ENCODE measurements at places on chromosomes 11 and 22.

GRCh38 chr11:65388731-65389130 lies 2.3 kb downstream of the FRMD8 start:
- DNase-seq: no peak

- DNase-seq: no peak
These were observed 120.3 kb downstream of the KCNQ1OT1 start for GRCh38 chr11:2579315-2580060.

DNA sequence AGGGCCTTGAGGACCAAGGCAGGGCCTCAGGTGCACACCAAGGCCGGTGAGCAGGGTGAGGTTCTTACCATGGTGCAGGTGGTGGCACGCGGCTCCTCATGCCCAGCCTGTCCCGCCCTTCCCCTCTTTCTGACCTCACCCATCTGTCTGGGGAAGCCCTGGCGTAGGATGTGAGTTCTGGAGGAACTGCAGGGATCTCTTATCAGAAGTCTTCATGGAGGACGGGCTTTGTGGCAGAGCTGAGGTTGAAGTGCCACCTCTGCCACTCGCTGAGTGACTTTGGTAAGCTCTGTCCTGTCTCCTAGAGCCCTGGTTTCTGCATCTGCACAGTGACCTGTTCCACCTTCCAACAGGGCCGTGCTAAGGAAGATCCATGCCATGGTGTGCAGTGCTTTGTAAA lies 49.1 kb downstream of the LRRC32 start:
- no peak for DNase-seq

- peak; percentile 22 for DNase-seq
These were observed 16.1 kb upstream of the RELT start for GRCh38 chr11:73359930-73360742.

- DNase-seq: no peak
These were observed 98.5 kb downstream of the DBX1 start for GRCh38 chr11:20061776-20062175.

- no peak for DNase-seq
These were observed 1533.5 kb upstream of the RAG2 start for GRCh38 chr11:38131535-38131934.

DNA sequence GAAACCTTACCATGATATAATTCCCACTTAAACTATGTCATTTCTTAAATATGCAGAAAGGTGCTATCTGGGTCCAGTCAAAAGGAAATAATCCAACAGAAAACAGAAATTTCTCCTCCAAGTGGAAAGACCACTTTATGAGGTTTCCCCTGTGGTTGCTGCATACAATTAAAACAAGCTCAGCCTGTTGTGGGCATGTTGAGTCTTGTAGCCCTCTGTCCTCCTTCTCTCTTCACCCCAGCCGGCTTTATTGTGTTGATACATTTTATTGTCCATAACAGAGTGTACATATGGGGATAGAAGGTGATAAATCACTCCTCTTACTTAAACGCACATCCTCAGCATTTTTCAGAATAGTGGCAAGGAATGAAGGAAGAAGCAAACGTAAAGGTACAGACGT lies 126.0 kb upstream of the MTNR1B start:
- DNase-seq: no peak

- no peak for DNase-seq
These were observed 28.2 kb downstream of the MYH9 start for GRCh38 chr22:36359470-36359996.

DNA sequence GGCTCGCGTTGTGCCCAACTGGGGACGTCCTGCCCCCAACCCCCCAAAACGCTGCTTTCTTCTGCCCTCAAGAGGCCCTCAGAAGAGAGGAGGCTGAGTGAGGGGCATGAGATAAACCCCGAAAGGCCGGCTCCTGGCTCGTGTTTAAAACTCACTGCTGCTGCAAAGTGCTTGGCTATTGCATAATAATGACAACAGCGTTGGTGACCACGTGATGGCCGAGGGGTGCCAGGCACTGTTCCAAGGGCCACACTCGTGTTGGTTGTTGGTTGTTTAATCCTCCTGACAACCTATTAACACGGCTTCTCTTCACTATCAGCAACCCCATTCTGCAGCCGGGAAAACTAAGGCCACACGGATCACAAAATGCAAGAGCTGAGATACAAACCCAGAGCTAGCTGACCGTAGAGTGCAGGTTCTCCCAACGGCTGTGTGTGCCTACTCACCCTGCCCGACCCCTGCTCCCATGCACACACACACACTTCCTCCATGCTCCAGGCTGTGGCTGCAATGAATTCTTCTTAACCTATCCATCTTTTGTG lies 51.0 kb downstream of the ANO1 start:
- no peak for DNase-seq

GRCh38 chr22:46129390-46130041 lies 20.8 kb upstream of the PPARA start:
- no peak for DNase-seq

DNA sequence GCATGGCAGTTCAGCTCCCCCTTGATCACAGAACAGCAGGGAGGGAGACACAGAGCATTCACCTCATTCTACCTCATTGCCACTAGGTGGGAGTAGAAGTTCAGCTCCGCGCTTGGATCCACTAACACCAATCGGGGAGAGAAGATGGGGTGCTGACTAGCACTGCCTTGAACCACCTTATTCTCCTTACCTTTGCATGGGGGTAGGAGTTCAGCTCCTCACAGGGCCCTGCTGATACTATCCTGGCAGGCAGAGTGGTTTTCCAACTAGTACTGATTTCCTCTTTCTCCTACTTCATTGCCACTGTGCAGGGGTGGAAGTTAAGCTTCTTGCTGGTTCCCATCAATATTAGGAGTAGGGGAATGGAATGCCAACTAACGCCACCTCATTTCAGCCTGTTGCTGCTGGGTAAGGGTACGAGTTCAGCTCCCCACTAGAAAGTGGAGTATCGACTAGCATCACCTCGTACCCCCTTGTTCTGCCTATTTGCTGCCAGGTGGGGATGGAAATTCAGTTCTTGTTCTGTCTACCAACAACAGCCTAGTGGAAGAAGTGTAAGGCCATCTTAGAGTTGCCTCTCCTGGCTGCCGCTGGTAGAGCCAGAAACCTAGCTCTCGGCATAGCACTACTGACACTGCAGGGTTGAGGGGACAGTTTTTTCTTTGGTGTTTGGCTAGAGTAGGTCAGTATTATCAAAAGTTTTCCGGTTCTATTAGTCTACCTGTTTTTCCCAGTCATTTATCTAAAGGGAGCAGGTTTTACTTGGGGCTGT lies 550.9 kb upstream of the CCDC90B start:
- peak; percentile 5 for DNase-seq

DNA sequence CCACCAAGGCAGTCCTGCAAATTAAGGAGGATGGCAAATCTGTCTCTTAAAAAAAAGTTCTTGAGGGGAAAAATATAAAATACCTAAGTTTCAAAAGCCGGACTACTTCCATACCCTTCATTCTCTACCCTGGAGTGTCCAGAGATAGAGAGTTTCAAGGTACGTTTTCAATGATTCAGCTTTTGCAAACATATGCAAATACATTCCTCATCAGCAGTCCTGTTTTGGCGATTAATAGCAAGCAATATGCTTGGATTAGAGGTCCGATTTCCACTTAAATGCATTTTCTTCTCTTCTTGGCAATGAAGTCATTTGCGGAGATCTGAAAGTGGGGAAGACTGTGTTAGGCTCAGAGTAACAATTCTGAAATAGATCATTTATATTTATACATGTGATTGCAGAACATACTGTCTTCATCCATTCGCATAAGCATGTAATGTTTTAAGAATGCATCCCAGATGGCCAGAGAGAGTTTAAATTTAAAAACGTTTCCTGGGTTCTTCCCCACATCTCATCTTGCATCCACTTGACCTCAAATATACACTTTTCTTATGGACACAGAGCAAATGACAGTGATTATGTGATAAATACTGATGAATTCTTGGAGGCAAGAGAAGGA lies 13.8 kb upstream of the TFIP11 start:
- DNase-seq: no peak

GRCh38 chr22:40749829-40750228 lies 69.3 kb downstream of the SLC25A17 start:
- DNase-seq: no peak

DNA sequence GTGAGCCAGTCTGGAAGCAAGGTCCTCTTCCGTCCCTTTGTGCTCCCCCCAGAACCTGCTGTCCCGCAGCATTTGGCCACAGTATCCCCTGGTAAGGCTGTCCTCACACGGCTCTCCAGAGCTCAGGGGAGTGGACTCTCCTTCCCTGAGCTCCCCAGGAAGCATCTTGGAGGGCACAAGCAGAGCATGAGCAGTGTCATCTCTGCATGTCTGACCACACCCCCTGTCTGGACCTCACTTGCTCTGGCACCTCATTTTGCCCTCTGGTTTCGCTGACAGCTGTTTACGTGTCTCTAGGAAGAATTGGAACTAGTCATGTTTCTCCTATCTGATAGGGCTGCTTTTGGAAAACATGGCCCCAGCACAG lies 15.5 kb downstream of the DCPS start:
- no peak for DNase-seq

GRCh38 chr11:26851696-26852095 lies 129.8 kb upstream of the SLC5A12 start:
- no peak for DNase-seq

GRCh38 chr11:80065086-80065485 lies 624.3 kb upstream of the TENM4 start:
- DNase-seq: no peak

- peak; percentile 12 for DNase-seq
These were observed 34.1 kb downstream of the SERGEF start for GRCh38 chr11:17978553-17979287.

- DNase-seq: no peak
These were observed 24.0 kb upstream of the ME3 start for GRCh38 chr11:86696451-86696850.

DNA sequence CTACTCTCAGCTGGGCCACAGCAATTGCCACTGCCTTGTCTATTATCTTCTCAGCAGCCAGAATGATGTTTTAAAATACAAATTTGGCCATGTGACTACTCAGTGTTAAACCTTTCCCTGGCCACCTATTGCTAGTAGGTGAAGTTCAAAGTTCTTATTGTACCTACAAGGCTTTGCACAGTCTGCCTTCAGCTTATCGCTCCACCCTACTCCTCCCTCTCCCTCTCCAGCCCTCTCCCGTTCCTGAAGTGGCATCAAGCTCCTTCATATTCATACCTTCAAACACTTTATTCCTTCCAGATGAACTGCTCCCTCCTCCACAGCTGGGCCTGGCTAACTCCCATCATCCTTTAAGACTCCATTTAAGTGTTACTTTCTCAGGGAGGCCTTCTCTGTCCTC lies 37.3 kb downstream of the OR10A6 start:
- no peak for DNase-seq

DNA sequence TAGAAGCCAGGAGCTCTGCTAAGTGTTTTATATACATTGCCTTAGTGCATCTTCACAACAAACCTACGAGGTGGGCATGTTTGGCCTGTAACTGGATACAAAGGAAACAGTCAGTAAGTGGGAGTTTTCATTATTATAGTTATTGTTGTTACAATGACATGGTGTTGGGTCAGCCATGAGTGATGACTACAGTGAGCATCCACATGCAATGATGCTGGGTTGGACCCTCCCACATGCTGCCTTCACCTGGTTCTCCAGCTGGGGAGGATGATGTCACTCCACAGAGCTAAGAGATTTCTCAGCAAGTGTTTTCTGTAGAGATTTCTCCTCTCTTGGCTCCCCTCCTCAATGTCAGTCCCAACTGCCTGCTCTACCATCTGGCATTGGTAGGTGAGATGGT lies 59.3 kb downstream of the EHF start:
- DNase-seq: no peak

GRCh38 chr11:117794135-117794534 lies 2.9 kb downstream of the DSCAML1 start:
- no peak for DNase-seq

- no peak for DNase-seq
These were observed 13.6 kb upstream of the JAML start for GRCh38 chr11:118238421-118238820.

DNA sequence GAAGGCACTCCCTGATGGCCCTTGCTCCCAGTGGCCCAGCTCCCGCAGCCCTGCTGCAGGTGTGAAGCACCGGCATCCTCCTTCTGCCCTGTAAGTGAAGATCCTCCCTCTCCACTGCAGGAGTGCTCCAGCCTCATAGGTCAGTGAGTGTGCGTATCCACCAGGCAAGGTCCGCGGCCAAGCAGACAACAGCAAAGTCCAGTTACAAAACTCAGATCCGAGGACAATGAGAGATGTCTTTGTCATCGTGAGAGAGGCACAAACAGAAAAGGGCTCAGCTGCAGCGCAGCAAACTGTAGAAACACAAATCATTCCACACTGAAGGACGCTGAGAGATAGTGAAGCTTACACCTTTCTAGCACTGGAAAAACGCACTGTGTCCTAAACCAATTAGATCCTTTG lies 46.1 kb downstream of the MYH9 start:
- DNase-seq: no peak

DNA sequence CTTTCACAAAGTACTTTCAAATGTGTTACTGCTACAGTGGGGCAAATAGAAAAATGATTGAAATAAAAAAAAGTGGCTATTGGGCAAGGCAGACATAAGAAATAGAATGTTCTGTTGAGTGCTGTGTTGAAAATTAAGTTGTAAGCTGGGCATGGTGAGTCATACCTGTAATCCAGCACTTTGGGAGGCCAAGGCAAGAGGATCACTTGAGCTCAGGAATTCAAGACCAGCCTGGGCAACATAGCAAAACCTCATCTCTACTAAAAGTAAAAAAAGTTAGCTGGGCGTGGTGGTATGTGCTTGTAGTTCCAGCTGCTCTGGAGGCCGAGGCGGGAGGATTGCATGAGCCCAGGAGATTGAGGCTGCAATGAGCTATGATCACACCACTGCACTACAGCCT lies 26.9 kb upstream of the LDHA start:
- DNase-seq: no peak

GRCh38 chr22:32203181-32204039 lies 1.5 kb downstream of the RFPL2 start:
- no peak for DNase-seq

GRCh38 chr22:22753526-22754267 lies 109.3 kb downstream of the GGTLC2 start:
- DNase-seq: peak; percentile 79

DNA sequence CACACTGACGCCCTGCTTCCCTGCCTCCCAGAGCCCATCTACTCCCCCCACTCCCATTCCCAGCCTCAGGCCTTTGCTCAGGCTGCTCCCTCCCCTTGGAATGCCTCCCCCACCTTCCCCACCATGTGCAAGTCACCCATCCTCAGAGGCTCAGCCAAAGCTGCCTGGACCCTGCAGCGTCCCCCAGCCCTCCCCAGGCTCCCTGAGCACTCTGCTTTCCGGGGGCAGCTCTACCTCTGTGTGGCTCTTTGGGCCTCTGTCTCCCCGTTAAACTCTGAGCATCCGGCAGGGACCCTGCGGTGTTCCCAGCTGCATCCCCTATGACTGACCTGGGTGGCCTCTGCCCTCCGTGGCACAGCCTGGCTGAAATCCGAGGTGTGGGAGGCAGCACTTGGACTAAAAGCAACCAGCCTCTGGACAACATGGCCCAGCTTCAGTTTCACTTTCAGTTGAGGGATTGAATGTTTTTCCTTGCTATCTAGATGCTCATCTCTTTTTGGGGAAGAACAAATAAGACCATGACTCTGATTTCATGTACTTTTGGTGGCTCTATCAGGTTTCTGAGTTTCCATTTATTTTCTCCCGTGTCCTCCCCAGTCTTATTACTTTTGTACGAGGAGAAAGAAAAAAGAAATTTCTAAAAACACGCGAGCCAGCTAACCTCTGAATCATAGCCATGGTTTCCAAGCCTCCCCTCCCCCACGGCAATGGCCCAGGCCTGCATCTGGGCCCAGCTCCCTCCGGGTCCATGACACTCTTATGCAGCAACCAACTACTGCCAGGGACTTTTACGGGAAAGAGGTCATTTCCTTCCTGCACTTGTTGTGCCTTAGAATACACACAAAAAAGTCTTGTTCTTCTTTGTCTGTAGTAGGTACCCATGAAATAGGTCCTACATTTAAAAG lies 3.8 kb downstream of the APOL3 start:
- DNase-seq: peak; percentile 78

Data from stimulated activated CD4-positive, alpha-beta T cell treated with anti-CD3 and anti-CD28 coated beads, Interleukin-1b, Interleukin-23, amount 100 ng/mL, for 48 hours (primary cell).